ENCODE measurements at places on chromosomes 2 and 18.

- DNase-seq = no peak
These were observed 52.4 kb downstream of the STK39 start for GRCh38 chr2:168194784-168195522.

DNA sequence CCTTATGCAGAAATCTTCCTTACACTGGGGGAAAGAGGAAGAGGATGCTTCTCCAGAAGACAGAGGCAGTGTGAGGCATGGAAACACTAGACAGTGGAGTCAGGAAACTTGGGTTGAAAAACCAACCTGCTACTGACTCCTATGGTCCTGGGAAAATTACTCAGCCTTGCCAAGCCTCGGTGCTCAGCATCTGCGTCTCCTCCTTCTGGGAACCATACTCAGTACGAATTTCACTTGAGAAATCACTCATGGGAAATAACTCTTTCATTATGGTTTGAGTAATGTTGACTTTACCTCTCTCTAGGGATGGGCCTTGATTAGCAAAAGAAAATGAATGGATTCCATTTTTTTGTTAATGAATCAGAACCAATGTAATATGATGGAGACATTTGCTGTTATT, 96.5 kb downstream of the KCNE4 start:
- no peak for DNase-seq

- no peak for DNase-seq
These were observed 135.3 kb downstream of the SLC8A1 start for GRCh38 chr2:40316620-40317019.

GRCh38 chr2:134190062-134190806, 63.6 kb upstream of the MGAT5 start:
- DNase-seq = no peak

GRCh38 chr2:238093181-238094140, 6.7 kb upstream of the ESPNL start:
- no peak for DNase-seq

DNA sequence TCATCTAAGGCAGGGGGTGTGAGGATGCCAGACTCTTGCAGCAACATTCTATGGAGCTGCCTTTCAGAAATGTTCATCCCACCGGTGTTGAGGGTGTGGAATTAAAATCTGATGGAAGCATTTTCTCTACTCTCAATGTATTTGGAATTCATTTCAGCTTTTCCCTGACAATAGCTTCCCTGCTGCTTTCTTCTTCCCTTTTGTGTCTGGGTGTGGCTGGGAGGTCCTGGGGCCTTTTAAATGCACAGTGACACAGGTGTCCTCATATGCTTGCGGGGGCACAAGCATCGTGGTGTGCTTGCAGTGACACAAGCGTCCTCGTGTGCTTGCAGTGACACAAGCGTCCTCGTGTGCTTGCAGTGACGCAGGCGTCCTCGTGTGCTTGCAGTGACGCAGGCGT, 43.4 kb upstream of the ASB18 start:
- no peak for DNase-seq

DNA sequence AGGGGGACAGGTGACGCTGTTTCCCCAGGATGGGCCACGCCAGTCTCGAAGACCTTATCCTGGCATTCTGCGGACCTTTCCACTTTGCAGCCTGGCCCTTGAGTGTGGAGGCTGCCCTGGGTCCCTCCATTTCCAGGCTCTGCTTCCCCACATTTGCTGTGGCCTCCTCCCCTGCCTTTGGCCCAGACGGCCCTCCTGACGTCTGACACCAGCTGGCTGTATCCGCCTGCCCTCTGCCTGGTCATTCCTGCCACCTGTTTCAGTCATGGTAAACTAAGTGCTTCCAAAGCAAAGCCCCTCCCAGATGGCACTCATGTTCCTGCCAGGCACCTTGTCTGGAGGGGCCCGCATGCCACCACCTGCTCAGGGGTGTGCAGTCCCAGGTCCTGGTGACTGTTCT, 95.1 kb downstream of the ASB1 start:
- no peak for DNase-seq

GRCh38 chr2:219280651-219281050, 1.5 kb downstream of the DNAJB2 start:
- DNase-seq = no peak

DNA sequence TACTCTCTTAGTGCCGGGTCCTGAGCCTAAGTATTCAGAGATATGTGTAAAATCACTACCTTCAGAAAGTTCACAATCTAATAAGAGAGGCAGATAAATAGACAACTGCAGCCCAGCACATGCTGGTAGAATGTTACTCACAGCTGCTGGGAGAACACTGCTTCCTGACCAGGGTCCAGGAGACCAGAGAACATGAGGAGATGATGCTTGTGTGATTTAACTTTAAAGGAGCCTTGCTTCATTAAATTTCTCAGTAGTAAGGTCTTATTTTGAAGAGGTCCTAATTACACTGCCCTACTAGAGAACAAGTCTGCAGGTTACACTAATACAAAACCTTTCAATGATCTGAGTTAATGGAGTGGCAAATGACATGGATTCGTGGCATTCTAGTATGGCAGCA, 209.9 kb upstream of the TRIB2 start:
- no peak for DNase-seq

GRCh38 chr2:241035818-241036396, 37.5 kb downstream of the SNED1 start:
- DNase-seq = no peak

DNA sequence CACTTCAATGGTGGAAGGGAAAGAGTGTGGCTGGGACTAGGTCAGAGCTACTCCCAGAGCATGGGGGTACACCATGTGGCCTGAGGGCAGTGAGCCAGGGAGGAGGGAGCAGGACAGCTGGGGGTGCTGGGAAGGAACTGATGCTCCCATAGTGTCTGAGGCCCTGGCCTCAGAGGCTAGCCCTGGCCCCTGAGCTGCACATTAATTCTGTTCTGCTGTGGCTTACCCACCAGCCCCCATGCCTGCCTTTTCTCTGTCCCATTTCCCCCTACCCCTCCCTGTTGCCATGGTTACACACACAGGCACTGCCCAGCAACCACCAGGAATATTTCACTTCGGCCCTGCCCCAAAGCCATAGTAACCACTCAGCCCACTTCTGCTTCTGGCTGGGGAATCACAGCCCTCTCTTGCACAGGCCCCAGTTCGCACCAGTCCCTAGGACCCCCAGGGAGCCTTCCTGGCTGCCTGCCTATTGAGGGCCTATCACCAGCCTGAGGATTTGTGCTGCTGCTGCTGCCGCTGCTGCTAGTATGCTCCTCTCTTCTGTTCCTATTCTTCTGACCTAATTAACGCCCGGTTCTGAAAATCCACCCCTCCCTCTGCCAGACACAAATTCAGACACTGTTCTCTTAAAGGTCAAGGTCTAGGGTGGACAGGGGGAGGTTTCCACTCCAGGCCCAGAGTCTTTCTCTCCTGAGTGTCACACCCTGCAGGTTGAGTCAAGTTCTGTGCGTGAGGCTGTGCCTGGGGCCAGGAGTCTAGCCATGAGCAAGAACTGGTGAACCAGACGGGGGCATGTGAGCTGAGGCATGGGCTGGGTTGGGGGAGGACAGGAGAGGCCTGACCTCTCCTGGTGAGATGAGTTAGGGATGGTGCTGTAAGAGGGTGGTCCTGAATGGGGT, 87.1 kb upstream of the MCFD2 start:
- no peak for DNase-seq

- DNase-seq = no peak
These were observed 56.0 kb downstream of the UBE2E3 start for GRCh38 chr2:181036445-181036844.

DNA sequence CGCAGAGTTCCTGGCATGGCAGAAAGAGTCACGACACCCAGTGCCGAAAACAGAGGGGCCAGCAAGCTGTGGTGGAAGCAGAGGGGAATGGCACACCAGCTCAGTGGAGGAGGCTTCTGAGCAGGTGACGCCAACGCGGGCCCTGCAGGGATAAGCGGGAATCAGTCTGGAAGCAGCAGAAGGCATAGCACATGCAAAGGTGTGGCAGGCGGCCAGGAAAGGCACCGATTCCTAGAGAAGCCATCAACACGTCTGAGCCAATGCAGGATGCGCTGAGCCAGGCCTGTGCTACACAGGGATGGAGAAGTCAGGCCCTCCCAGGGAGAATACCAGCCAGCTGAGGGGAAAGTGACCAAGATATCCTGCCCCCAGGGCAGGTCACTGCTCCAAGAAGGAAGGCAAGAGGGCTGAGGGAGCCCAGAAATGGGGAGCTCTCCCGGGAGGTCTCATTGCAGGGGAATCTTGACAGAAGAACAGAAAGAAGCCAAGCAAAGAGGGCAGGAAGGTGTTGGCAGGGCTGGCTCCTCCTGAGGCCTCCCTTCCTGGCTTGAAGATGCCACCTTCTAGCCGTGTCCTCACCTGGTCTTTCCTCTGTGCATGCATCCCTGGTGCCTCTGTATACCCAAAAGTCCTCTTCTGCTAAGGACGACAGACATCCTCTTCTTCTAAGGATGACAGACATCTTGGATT, 16.3 kb downstream of the TEX51 start:
- DNase-seq = no peak

GRCh38 chr2:152558158-152558984, 158.9 kb downstream of the PRPF40A start:
- DNase-seq = no peak

DNA sequence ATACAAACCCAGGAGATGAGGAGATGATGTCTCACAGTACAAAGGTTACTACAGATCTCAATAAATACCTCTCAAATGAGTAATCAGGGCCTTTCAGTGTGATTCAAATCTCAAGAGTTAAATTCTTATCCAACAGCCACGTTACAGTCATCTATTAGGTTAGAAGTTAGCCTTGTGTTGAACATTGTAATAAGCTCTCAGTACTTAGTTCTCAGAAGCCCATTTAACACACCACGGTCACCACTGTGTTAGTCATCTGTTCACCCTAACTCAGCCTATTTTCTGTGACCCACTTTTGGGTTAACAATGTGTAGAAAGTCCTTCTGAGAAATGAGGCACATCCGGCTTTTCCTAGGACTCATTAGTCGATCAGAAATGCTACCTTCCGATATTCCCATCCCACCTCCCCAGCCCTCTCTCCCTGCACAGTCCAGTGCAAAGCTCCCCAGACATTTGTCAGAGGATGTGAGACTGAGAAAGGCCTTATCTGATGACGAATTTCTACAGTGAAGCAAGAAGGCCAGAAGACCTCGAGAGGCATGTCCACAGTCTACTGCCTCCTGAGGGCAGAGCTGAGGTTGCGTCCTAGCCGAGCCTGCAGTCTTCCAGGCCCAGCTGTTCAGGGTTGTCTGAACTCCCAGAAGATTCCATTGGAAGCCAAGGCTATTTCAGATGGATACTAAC, 92.6 kb downstream of the ACTR2 start:
- no peak for DNase-seq

- DNase-seq = no peak
These were observed 90.5 kb downstream of the ICOS start for GRCh38 chr2:204027091-204027490.

DNA sequence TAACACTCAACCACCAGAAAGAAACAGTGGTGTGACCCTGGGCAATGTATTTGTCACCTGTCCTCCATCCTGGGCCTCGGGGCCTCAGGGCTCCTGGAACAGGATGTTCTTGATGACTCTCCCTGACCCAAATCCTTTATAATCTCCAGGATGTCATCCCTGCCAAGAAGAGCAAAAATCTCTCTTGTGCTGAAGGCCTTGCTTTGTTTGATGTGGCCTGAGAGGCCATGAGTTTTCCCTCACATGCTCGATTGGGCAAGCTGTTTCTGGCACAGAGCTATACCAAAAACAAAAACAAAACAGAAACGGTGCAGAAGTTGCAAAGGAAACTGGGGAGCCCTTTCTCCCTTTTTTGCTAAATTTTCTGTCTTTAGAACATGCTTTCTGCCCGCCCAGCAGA, 35.7 kb upstream of the ST3GAL5 start:
- DNase-seq = no peak

GRCh38 chr18:45557779-45558178, 57.5 kb upstream of the SLC14A2 start:
- no peak for DNase-seq

- DNase-seq = no peak
These were observed 74.7 kb downstream of the TGIF1 start for GRCh38 chr18:3524706-3525105.

DNA sequence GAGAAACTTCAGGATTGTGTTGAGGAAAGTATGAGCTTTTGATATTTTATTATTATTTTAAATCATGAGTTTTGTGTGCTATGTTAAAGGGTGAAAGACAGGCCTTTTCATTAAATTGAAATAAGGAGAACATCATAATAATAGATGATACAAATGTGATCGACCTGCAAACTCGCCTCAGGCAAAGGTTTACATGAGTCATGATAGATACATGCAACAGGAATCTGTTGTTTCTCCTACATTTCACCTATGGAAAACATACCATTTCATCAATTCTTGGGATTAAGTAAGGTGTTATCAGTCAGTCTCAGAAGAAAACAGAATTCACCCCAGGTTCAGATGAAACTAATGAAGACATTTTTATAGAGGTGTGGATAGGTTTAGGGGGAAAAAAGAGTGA, 1992.5 kb upstream of the PIK3C3 start:
- DNase-seq = no peak

DNA sequence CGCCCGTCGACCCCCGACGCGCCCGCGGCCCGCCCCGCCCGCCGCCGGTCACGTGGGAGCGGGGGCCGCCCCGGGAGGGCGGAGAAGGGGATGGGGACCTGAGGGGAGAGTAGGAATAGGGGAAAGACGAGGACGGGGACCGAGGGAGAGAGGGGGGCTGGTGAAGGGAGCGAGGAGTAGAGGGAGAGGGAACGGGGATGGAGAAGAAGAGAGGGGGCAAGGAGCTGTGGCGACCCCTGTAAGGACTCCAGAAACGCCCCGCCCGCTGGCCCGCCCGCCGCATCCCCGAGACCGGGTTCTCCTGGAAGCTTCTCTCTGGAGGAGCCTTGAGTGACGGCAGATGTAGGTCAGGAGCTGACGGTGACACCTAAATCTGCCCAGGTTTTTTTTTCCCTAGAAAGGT, 615 bp downstream of the ADNP2 start:
- DNase-seq = no peak

DNA sequence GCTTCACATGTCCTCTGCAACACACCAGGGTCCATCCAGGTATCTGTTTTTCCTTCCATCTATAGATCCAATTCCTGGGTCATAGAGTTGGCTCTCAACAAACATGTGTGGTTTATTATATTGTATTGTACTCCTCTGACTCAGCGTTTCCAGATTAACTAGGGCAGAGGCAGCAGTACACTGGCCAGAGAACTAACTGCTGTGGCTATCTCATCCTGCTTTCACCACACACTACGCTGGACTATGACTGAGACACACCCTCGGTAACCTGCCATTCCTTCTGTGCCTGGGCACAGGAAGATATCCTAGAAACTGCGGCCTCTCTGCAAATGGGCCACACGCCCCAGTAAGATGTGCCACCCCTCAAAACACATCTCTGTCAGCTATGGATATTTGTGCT, 159.8 kb upstream of the STK17B start:
- no peak for DNase-seq

- no peak for DNase-seq
These were observed 20.3 kb downstream of the SPOPL start for GRCh38 chr2:138521821-138522220.

GRCh38 chr18:63789327-63789726, 14.1 kb downstream of the SERPINB7 start:
- DNase-seq = no peak

DNA sequence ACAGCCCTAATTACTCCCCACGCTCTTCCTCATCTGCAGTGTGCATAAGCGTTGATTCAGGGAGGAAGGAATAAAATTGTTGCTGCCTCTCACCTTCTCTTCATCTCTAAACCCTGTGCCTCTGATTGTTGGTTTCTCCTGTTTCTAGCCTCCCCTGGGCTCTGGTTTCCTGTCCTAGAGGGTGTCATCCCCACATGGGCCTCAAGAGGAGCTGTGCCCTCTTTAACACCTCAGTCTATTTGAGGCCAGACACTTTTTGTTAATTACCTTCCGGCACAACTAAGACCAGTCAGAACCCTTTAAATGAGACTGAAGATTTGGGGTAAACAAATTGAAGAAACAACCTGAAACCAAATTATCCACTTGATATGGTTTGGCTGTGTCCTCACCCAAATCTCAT, 9.7 kb downstream of the CTAGE1 start:
- no peak for DNase-seq

All from stimulated activated CD4-positive, alpha-beta T cell treated with anti-CD3 and anti-CD28 coated beads, Interleukin-15, amount 100 ng/mL, for 1 hour (primary cell).